Right ventricle myocardium superior (tissue), 1 donor: ENCODE measurements at places on chromosomes 12 and 14. TPM values are rescaled to one million over a fixed set of nuclear protein-coding genes. Genes with fewer than 3 reads are reported as not detected.

The ANO2 gene
- total RNA-seq, result 12.6 TPM

DNA sequence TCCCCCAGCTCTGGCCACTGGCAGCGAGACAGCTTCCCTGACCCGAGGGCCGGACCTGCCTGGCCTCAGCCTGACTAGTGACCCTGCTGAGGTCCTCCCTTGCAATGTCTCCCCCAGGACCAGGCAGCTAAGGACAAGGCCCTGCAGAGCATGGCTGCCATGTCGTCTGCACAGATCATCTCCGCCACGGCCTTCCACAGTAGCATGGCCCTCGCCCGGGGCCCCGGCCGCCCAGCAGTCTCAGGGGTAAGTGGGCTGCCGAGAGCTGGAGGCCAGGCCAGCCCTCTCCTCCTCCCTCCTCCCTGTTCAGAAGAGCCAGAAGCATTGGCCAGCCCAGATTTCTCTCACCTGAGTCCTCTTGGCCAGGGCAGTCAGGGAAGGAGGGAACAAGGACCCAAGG is 58.1 kb downstream of the TEAD4 start:
- DNase-seq, result peak; percentile 3

DNA sequence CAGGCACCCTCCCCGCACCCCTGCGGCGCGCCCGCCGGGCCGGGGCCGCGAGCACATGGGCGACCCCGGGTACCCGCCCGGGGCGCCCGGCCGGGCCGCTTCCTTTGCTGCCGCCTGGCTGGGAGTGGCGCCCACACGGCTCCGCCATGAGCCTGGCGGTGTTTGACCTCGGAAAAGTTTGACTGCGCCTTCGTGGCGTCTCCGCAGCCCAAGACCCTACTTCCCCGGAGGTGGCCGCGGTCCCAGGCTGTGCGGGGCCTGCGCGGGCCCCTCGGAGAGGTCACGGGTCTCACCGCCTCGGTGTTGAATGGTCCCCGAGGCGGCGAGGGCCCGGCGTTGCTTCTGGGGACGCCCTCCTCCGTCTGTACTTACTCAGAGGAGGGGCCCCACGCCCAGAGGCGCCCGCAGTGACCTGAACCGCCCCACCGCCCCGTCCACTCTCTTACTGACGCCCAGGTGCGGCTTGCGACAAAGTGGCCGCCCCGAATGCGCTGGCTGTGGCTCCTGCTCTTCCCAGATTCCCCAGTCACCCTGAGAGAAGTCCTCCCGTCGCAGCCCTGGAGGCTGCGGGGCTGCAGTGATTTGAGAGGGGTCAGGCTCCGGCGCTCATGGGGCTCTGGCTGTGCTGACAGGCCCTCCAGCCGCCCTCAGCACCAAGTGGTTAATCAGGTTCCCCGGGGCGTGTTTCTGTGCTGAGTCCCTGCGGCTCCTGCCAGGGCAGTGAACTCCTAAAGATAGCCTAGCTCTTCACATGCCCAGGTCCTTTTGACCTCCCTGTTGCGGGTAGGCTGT is 5.8 kb downstream of the KMT5A start:
- peak; percentile 74 for DNase-seq

- no peak for DNase-seq
These were observed 561.4 kb downstream of the DIO2 start for GRCh38 chr14:79649856-79650255.

DNA sequence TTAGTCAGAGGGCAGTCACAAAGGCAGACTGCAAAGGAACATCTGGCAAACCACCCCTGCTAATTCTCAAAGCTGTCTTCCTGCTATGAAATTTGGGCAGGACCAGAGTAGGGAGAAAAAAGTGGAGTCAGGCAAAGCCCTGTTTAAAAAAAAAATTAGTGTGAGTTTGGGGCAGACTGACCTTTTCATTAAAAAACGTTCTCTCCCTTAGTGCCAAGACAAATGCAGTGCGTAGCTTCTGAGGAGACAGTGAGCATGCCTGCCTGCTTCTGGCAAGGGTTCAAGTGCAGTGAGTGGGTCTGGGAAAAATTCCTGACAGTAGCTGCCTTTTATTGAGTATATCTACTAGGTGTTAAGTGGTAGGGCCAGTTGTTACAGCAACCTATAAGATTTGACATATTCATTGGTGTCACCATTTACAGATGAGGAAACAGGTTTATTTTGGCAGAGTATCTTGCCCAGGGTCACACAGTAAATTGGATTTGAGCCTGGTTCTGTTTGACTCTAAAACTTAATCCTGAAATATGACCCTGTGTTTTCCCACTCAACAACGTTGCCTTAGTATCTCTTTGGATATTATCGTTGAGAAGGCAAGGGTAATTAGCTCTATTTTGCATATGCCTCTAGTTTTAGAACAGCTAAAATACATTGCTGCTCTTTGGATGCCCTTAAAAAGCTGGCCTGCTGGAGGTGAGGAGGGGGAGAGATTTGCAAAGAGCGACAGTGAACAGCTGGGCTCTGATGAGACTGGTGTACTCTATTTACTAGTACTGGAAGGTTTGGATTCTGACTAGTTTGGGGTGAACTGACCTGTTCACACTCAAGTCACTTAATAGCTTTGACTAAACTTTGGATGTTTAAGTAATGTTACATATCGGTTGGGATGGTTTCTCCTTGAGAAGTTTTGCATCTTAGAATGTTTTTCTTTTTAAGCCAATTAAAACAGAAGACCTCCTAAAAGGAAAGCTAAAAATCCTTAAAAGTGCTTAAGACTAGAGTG is 72.8 kb downstream of the PAPOLA start:
- no peak for DNase-seq

The PLD4 gene
- total RNA-seq, result 0.13 TPM

The SDS gene
- not detected for total RNA-seq

DNA sequence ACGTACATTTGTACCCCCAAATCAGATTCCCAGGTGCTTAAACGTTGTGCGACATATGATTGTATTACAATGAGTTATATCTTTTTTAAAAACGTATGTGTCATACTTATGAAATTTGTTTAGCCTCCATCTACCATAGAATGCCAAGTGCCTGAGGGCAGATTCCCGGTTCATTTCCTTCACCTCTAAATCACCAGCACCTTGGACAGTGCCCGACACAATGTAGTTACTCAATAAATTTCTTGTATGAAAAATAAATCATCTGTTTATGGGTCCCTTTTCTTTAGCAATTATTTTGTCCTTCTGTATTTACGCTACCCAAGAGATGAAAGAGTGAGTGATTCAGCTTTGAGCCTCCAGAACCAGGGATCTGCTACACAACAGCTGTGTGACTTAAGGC is 157.4 kb downstream of the TBX5 start:
- no peak for DNase-seq

DNA sequence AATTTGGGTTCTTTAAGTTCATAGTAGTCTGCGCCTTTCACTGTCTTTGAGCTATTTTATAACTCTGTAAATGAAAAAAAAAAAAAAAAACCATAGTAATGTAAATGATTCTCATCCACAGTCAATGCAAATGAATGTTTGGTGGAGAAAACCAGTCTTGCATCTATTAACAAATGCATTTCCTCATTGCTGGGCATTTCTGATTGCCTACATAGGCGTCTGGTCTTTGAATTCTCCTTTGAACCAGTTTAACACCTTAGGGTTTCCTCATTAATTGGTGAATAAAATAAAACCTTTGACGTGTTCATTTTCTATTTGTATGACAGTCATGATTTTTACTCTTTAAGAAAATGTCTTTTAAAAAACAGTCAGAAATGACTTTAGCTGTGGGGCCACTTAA is 114.8 kb downstream of the C12orf75 start:
- DNase-seq, result no peak

DNA sequence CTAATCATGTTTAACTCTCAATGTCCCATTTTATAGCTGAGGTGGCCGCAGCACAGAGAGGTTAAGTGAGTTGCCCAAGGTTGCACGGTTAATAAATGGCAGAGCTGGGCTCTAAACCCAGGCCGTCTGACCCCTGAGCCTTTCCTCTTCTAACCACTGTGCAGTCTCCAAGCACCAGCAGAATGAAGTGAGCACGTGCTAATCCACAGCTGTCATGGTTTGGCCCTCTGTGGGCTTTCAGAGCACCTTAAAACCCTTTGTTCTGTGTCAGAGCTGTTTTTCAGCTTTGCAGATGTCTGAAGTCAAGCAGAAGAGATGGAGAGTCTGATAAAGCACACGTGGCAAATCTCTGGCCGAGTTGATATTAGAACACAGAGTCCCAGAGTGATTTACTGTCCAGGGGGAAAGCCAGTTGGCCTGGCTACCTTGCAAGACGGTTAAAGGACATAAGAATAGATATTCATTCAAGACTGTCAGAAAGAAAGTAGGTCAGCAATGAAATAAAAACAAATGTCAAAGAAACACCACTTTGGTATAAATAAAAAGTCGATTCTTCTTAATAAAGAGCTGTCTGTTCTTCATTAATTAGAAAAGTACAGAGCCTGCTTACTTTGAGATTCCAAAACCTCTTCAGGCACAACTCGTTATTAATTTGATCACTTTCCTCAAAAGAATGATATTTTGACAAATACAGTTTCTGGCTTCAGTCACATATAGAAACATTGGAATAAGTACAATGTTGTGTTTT is 107.3 kb downstream of the CRADD start:
- DNase-seq, result no peak

GRCh38 chr14:88599761-88600439 is 37.1 kb downstream of the ZC3H14 start:
- DNase-seq, result no peak

The ACOT6 gene
- total RNA-seq, result not detected

The TDRD9 gene
- total RNA-seq, result 2.7 TPM

GRCh38 chr12:130706885-130707570 is 9.1 kb downstream of the RIMBP2 start:
- no peak for DNase-seq
